GM23338 (cell line): ENCODE measurements at places on chromosomes 6 and 20. TPM values are rescaled to one million over a fixed set of nuclear protein-coding genes. Genes with fewer than 3 reads are reported as not detected.

C6orf58 gene
- not detected in 2 replicates for total RNA-seq

RHAG gene
- total RNA-seq, result not detected in 2 replicates

CST2 gene
- total RNA-seq, result not detected in 2 replicates

B3GAT2 gene
- total RNA-seq, result 1.0 and 1.8 TPM in 2 replicates

DNA sequence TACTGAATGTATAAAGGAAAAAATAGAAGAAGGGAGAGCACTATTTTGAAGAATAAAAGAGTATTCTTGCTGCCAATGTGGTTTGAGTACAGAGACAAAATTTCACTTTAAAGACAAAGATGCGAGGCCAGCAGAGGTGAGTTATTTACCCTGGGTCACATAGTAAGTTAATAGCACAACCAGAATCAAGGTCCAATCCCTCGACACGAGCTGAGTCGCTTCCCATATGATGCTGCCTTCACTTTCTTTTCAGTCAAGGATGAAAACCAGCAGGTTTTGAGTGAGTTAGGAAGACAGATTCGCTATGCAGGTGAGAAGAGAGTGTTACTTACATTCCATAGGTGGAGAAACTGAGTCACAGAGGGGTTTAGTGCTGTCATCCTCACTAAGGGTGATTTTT is 75.8 kb downstream of the F13A1 start:
- DNase-seq, result no peak
- H3K4me3 ChIP-seq, result no peak overlapping the region
- H3K36me3 ChIP-seq, result no peaks in the 10 kb centered on the region
- H3K4me1 ChIP-seq, result no peaks in the 10 kb centered on the region

GRCh38 chr6:134472661-134473060 is 154.7 kb upstream of the SGK1 start:
- no peak for DNase-seq
- no peak overlapping the region for H3K27ac ChIP-seq
- H3K4me1 ChIP-seq, result no peaks in the 10 kb centered on the region
- H3K4me3 ChIP-seq, result no peak overlapping the region
- H3K27me3 ChIP-seq, result no peaks in the 10 kb centered on the region
